ENCODE measurements at places on chromosomes 16 and 17. TPM values are rescaled to one million over a fixed set of nuclear protein-coding genes. Genes with fewer than 3 reads are reported as not detected.
A peak's percentile ranks its signal among the peaks of the same experiment; 100 is the strongest.

TOM1L1 gene
- total RNA-seq: 16.7 TPM

HOXB8 gene
- 0.15 TPM for total RNA-seq

NAGLU gene
- total RNA-seq: 24.2 TPM

NACA2 gene
- total RNA-seq: not detected

JPH3 gene
- total RNA-seq: 19.1 TPM

DNA sequence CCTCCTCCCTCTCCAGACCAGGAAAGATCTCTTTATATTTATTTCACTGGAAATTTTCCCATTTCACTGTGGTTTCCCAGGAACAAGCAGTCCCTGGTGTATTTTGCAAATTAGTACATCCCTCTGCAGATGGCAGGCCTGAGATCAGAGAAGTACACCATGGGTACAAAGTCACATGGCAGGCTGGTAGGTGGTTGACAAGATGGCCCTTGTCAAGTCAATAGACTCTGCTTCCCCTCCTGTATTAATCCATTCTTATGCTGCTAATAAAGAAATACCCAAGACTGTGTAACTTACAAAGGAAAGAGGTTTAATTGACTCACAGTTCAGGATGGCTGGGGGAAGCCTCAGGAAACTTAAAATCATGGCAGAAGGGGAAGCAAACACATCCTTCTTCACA lies 51.6 kb upstream of the KSR1 start:
- no peak overlapping the region for H3K27ac ChIP-seq
- H3K27me3 ChIP-seq: peaks cover under 1% of the 10 kb centered on the region
- no peaks in the 10 kb centered on the region for H3K36me3 ChIP-seq
- H3K4me1 ChIP-seq: peaks cover 5% of the 10 kb centered on the region

- peaks cover 11% of the 10 kb centered on the region for H3K4me1 ChIP-seq
- peaks cover 23% of the 10 kb centered on the region for H3K27me3 ChIP-seq
- DNase-seq: no peak
- no peak overlapping the region for H3K27ac ChIP-seq
Measured at GRCh38 chr17:4587803-4588202, 3.5 kb downstream of the SMTNL2 start.

GRCh38 chr17:82232876-82233785 lies 4.3 kb downstream of the SLC16A3 start:
- no peaks in the 10 kb centered on the region for H3K36me3 ChIP-seq
- H3K4me1 ChIP-seq: peaks cover 5% of the 10 kb centered on the region
- no peak overlapping the region for H3K4me3 ChIP-seq
- H3K27me3 ChIP-seq: peaks cover 2% of the 10 kb centered on the region

DNA sequence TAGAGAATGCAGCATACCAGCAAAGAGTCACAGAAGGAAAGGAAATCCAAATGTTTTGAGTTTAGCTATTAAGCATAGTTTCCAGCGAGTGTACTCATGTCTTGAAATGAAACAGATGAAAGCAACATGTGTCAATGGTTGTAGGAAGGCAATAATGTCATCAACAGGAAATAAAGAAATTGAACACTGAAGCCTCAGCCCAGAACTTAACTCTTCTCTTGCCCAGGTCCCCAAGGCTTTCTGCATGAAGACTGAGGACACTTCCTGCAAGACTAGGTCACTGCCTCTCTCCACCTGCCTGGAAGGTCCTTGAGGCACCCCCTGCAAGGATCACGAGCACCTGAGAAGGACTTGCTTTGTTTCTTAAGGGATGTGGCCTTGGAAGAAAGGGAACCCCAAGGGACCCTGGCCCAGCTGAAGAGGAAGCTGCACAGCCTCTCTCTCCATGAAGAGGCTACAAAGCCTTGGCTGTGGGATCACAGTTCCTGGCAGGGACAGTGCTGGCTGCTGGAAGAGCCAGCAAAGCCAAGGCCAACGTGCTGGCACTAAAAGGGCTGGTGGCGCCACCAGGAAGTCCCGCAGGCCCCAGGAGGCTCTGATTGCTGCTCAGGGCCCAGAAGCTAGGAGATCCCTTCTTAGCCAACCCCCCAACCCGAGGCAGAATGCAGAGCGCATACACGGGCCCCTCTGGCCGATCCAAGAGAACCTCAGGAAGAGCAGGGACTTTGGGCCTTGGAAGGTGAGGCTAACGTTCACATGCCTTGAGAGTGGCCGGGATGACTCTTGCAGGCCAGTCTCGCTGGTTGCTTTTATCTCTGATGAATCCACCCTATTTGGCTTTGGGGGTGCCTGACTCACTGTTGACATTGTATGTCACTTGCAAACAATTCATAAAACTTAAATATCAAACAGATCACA lies 23.4 kb upstream of the AXIN2 start:
- H3K36me3 ChIP-seq: no peaks in the 10 kb centered on the region
- H3K27ac ChIP-seq: no peak overlapping the region
- H3K27me3 ChIP-seq: peaks cover 6% of the 10 kb centered on the region
- no peak overlapping the region for H3K4me3 ChIP-seq
- peaks cover 12% of the 10 kb centered on the region for H3K4me1 ChIP-seq

DNA sequence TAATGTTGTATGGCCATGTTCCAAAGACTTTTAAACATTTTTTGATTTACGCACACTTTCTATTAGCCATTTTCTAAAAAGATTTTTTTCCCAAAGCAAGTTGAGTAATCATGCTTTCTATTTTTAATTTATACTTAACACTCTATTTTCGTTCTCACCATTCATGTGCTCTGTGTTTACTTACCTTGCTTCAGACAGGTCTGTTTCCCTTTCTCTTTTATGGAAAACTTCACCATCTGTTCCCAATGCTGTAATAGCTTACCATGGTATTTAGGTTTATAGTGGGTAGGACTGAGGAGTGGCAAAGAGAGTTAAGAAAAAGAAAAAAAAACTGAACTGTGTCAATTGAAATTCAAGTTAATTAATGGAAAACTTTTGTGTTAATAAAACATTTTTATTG lies 37.5 kb upstream of the KCNJ16 start:
- H3K27ac ChIP-seq: no peak overlapping the region
- no peaks in the 10 kb centered on the region for H3K27me3 ChIP-seq
- no peak for DNase-seq

- peak overlapping the region; percentile 90 for H3K27ac ChIP-seq
- no peak for DNase-seq
- peaks cover 11% of the 10 kb centered on the region for H3K27me3 ChIP-seq
- H3K36me3 ChIP-seq: no peaks in the 10 kb centered on the region
Measured at GRCh38 chr17:50152736-50153135, 2.3 kb upstream of the PPP1R9B start.

DNA sequence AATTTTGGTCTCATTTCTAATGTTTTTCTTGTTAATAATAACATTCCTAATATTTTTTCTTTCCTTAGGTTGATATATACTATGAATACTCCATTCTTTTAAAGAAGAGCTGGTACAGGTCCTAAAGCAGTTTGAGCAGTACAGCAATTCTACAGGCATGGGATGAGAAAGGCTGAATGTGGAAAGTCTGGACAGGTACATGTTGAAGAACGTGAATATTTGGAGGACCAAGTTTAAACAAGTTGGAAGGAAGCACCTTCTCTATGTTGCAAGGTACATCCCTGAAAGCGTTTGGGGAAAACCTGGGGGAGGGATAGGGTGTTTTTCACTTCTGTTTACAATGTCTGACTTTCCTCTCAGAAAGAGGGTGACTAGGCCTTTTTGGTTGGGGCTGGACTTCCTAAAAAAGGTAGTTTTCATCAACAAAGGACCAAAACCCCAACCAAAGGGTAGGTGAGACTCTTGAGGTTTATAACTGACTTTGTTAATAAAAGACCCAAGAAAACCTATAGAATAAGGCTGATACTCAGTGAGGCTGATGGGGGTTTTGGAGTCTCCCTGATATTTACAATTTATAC lies 95.9 kb upstream of the AXIN2 start:
- no peak for DNase-seq
- H3K27ac ChIP-seq: no peak overlapping the region
- H3K4me1 ChIP-seq: no peaks in the 10 kb centered on the region
- no peak overlapping the region for H3K4me3 ChIP-seq
- peaks cover 17% of the 10 kb centered on the region for H3K36me3 ChIP-seq

DNA sequence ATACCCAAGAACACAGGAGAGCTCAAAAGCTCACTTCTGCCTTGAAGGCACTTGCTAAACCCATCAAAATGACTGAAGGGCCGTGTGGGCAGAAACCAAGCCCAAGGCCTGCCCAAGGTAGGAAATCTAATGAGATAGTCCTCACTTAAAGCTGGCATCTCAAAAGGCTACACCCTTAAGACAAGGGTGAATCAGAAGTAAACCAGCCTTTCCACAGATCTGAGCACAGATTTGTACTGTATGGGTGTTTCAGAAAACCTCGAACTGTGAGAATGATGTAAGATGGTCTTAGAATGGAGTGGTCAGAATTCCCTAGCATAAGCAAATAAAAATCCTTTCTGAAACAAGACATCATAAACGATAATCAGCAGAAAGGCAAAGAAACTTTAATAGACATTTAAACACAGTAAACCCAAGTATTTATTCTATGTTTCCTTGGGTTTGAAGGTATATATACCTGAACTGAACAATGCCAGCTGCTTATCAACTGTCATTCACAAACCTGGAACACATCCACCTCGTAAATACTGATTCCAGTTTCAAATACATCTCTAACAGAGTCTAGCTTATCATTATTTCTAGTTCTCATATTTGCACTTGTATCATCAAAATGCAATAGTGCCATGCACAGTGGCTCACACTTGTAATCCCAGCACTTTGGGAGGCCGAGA lies 37.8 kb downstream of the GLG1 start:
- H3K27ac ChIP-seq: no peak overlapping the region
- H3K36me3 ChIP-seq: no peaks in the 10 kb centered on the region
- peaks cover 14% of the 10 kb centered on the region for H3K4me1 ChIP-seq
- no peak for DNase-seq

- H3K27me3 ChIP-seq: peaks cover 8% of the 10 kb centered on the region
- H3K4me3 ChIP-seq: no peak overlapping the region
- no peak overlapping the region for H3K27ac ChIP-seq
- peaks cover 3% of the 10 kb centered on the region for H3K4me1 ChIP-seq
Measured at GRCh38 chr16:87203060-87203656, 114.0 kb downstream of the C16orf95 start.

GRCh38 chr16:10624527-10624926 lies 44.1 kb upstream of the EMP2 start:
- peaks cover 4% of the 10 kb centered on the region for H3K4me1 ChIP-seq
- H3K36me3 ChIP-seq: no peaks in the 10 kb centered on the region
- no peak overlapping the region for H3K4me3 ChIP-seq
- no peaks in the 10 kb centered on the region for H3K27me3 ChIP-seq
- H3K27ac ChIP-seq: no peak overlapping the region

DNA sequence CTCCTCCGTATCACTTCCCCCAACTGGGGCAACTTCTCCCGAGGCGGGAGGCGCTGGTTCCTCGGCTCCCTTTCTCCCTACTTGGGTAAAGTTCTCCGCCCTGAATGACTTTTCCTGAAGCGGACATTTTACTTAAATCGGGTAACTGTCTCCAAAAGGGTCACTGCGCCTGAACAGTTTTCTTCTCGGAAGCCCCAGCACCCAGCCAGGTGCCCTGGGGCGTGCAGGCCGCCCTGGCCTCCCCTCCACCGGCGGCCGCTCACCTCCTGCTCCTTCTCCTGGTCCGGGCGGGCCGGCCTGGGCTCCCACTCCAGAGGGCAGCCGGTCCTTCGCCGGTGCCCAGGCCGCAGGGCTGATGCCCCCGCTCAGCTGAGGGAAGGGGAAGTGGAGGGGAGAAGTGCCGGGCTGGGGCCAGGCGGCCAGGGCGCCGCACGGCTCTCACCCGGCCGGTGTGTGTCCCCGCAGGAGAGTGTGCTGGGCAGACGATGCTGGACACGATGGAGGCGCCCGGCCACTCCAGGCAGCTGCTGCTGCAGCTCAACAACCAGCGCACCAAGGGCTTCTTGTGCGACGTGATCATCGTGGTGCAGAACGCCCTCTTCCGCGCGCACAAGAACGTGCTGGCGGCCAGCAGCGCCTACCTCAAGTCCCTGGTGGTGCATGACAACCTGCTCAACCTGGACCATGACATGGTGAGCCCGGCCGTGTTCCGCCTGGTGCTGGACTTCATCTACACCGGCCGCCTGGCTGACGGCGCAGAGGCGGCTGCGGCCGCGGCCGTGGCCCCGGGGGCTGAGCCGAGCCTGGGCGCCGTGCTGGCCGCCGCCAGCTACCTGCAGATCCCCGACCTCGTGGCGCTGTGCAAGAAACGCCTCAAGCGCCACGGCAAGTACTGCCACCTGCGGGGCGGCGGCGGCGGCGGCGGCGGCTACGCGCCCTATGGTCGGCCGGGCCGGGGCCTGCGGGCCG lies 1.6 kb downstream of the HIC1 start:
- no peak overlapping the region for H3K27ac ChIP-seq
- H3K36me3 ChIP-seq: peaks cover 9% of the 10 kb centered on the region
- peaks cover 18% of the 10 kb centered on the region for H3K4me1 ChIP-seq
- no peak overlapping the region for H3K4me3 ChIP-seq
- H3K27me3 ChIP-seq: peaks cover 24% of the 10 kb centered on the region
- peak; percentile 28 for DNase-seq

DNA sequence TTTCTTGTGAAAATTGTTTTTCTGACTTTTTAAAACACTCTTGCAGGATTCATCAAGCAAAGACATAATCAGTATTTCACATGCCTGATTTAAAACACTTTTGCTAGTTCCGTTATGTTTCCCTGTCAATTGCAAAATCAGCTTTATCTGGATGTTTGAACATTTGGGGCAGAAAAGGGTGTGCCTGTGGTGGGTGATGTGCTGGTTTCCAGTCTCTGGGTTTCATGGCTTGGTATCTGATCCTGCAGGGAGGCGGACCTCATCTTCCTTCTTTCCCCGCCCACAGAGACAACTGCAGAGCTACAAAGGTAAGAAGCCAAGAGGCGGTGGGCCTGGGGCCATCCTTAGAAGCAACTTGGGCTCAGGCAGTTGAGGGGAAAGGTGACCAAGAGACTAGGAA lies 41.8 kb downstream of the NLRC5 start:
- H3K4me1 ChIP-seq: peaks cover 19% of the 10 kb centered on the region
- peaks cover 10% of the 10 kb centered on the region for H3K27me3 ChIP-seq
- no peak overlapping the region for H3K4me3 ChIP-seq
- H3K27ac ChIP-seq: no peak overlapping the region
- no peak for DNase-seq
- peaks cover 13% of the 10 kb centered on the region for H3K36me3 ChIP-seq

Data from endothelial cell (in vitro differentiated cells).